ENCODE measurements at places on chromosomes 12 and 14.

GRCh38 chr12:78863482-78864402 is 832 bp upstream of the SYT1 start:
- no peak for DNase-seq

DNA sequence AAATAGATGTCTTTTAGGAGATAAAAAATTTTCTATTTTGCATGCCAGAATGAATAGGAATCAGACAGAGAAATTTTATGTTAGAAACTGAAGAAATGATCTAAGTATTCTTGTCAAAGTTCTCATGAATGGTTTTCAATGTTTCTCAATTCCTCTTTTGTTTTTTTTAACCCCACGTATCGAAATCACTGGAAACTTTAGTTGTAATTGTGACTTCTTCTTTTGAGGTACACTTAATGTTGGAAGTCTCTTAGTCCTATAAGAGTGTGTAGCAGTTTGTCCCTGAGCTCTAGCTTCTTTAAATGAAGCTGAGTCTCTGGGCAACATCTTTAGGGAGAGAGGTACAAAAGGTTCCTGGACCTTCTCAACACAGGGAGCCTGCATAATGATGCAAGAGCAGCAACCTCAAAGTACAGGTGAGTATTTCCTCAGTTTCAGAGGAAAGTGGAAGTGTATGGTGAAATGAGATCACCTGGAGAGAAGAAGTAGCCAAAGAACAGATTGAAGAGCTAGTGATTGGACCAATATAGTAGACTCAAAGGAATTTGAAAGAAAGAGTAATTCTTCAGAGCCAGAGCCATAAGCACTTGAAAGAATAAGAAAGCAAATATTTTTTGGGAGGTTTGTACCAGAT is at the start of gene CLEC6A:
CLEC6A (plus strand) TSS at position 236 of the 634 bp plus-strand sequence; CDS start at position 386, 150 bp downstream.
- no peak for DNase-seq

- DNase-seq, result no peak
These were observed 130.3 kb upstream of the FUT8 start for GRCh38 chr14:65281991-65282895.

- no peak for DNase-seq
These were observed 2.4 kb upstream of the KCNC2 start for GRCh38 chr12:75212072-75212471.

- no peak for DNase-seq
These were observed 31.1 kb downstream of the CCDC198 start for GRCh38 chr14:57462551-57462950.

DNA sequence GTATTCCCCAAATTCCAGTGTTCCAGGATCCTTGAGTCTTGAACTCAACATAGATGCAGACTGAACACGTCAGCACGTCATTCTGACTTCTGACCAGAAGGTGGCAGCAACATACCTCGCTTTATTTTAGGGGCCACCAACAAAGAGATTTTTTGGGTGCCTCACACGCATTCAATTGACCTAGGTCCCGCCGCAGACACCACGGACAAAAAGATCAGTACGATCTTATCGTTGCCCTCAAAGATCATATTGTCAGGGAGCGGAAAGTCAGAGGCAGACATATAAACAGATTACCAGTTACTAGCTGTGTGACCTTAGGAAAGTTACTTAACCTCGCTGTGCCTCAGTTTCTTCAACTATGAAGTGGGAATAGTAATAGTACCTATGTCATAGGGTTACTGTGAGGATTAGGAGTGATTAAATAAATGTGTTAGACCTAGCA is 6.5 kb upstream of the PRPH start:
- DNase-seq, result no peak

GRCh38 chr12:48572326-48572725 is 2.5 kb upstream of the LALBA start:
- DNase-seq, result no peak

GRCh38 chr12:4003576-4003975 is 130.4 kb upstream of the PARP11 start:
- no peak for DNase-seq

GRCh38 chr14:92800525-92800924 is 6.4 kb downstream of the GOLGA5 start:
- no peak for DNase-seq

- no peak for DNase-seq
These were observed 18.4 kb upstream of the MAP3K9 start for GRCh38 chr14:70827752-70828151.

- no peak for DNase-seq
These were observed 413 bp downstream of the RARG start for GRCh38 chr12:53231671-53231920.

- DNase-seq, result no peak
These were observed 404.7 kb downstream of the DAD1 start for GRCh38 chr14:22184157-22184829.

DNA sequence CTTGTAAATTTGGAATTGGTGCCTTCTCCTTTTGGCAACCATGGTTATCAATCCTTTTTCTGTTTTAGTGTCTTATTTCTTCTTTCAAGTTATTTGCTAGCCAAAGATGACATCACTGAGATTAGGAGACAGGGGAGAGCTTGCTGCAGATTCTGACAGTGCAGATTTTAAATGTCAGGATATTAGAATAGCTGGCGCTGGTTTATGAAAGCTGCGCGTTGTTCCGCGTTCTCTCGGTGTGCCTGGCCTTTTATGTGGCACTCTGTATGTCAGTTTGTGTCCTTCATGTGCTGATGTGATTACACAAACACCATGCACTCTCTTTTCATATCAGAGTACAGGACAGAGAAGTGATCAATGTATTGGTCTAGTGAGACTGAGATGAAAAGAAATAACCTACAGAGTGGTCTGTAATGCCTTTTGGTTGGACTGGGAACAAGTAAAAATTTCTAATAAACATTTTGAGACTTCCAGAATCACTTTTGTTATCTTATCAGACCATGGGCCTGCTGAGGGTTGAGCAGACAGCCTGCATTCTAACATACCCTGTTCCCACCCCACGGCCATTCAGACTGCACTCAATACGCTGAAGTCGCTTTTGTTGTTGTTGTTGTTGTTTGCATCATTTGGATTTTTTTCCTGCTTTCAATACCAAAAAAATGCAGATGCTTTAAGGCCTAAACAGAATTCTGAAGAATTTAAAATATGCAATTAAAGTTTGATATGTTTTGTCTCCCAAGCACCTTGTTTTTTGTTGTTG is 49.7 kb upstream of the TRAF3 start:
- DNase-seq, result no peak

DNA sequence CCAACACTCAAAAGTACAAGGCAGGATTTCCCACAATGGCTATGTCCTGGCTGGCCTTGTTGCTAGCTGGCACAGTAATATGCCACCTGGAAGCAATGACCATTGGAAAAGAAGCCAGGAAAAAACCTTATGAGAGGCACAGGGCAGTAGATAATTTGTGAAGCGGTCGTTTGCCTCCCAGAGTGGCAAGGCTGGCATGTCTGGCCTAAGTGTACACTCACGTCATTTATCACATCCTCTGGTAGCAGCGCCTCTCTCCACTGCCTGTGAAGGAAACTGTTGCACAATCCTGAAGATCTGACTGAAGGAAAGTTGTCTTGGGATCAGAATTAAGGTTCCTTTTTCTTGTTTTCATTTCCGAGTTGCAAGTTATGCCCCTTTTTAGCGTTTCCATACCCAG is 408.5 kb downstream of the ZFP36L1 start:
- DNase-seq, result no peak

DNA sequence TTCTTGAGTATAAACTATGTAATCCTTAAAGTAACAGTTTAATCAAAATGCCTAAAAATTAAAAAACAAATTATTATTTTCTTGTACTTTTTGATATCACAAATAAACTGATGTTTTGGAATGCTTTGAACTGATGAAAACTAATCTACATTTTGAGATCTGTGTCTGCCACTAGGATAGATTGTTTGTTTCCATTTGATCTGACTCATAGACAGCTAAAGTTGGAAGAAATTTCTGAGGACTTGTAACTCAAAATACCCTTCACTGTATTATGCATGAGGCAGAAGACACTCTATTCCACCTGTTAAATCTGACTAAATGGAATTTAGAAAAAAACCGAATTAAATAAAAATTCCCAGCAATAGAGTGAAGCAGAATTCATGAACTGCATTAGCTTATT is 1400.0 kb upstream of the FLRT2 start:
- no peak for DNase-seq

- DNase-seq, result no peak
These were observed 19.7 kb upstream of the CD9 start for GRCh38 chr12:6180268-6181051.

DNA sequence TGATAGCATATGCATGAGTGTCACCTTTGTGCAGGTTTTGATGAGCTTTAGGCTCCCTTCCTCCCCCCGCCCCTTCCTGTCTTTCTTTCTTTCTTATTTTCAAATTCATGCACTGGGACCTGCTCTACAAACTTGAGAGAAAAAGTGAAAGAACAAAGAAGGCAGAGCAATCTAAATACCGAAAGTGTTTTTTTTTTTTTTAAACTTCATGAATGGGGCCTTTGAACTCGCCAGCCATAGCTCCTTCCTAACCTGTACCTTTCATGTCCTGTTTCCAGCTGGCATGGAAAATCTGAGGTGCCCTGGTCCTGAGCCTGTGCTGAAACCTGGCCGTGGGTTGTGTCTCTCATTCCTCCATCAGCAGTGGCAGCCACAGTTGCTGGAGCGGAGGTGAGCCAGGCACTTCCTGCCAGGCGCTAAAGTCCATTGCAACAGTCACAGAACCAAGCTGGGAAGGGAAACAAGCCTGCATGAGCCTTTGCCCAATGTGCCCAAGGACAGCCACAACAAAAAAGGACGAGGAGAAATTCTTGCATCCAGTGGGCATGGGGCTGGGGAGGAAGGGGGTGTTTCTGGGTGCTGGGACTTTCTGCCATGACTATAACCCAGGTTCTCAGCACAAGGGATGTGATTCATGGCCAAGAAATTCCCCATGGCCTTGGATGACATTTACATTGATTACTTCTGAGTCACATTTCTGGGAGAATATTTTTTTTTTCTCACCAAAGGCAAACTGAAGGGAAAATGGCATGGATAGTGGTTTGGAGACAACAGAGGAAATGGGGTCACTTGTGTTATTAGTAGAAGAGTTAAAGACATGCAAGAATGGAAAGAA is 102.7 kb downstream of the TMEM30B start:
- no peak for DNase-seq

- DNase-seq, result no peak
These were observed 31.3 kb downstream of the GABARAPL1 start for GRCh38 chr12:10243818-10244520.

- DNase-seq, result no peak
These were observed 76.3 kb downstream of the PDE3A start for GRCh38 chr12:20444595-20445170.

DNA sequence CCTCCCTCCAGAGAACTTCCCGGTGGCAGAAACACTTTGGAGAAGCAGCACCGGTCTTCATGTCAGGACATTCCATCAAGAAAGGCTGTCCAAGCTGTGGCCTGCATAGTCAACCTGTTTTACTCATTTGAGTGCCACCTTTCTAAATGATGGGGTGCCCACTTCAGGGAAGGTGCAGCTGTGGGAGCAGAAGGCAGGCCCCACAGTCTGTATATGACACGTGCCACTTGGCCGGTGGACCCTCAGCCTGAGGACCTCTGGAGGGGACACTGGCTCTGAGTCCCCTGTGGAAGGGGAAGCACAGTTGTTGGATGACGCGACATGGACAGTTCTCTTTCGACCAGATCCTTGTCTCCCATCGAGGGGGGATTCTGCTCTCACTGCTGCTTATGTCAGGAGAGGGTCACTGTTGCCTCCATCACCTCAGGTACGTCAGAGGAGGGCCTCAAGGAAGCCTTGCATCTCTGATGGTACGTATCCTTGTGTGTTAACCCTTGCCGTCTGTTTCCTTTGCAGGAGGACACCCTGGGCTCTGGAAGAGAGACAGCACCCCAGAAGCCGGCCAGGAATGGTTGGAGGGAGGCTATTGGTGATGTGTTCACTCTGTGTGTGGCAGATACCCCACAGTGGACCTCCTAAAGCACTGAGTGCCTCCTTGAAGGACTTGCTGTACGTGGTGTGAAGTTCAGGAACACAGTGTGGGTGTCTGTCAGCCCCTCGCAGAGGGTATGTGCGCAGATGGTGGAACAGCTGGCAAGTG is 132.1 kb upstream of the RTL1 start:
- DNase-seq, result no peak

GRCh38 chr12:116116650-116117424 is 160.7 kb downstream of the MED13L start:
- no peak for DNase-seq

GRCh38 chr12:91432755-91433154 is 250.1 kb upstream of the DCN start:
- DNase-seq, result no peak

DNA sequence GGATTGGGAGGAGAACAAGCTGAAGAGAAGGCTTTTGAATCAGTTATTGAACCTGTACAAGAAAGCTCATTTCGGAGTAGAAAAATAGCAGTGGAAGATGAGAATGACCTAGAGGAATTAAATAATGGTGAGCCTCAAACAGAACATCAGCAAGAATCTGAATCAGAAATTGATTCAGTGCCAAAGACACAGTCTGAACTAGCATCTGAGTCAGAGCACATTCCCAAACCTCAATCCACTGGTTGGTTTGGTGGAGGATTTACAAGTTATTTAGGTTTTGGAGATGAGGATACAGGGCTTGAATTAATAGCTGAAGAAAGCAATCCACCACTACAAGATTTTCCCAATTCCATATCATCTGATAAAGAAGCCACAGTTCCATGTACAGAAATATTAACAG is 13.5 kb downstream of the MIA2 start:
- no peak for DNase-seq

DNA sequence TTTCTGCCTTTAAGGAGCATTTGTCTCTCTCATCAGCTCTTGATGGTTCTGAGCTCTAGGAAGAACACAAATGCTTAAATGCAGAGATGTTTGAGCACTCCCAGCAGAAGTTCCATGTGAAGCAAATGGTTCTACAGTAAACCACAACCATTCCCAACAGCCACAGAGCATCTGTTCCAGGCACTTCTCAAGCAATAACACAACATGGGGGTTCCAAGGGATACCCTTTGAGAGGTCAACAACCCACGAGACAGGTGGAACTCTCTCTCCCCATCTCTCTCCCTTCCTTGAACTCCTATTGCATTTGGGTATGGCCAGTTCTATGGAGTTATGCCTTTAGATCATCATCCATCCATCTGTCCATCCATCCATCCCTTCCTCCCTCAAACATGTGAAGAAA is 5.2 kb upstream of the COL2A1 start:
- DNase-seq, result no peak

GRCh38 chr14:97878727-97879126 is 1081.5 kb downstream of the VRK1 start:
- DNase-seq, result no peak

GRCh38 chr12:2877953-2878732 is 1.1 kb downstream of the RHNO1 start:
- peak; percentile 76 for DNase-seq

Data from NCI-H187 treated with DMSO at 0.1 percent for 48 hours (cell line).